ENCODE measurements at places on chromosomes 12 and 14. TPM values are rescaled to one million over a fixed set of nuclear protein-coding genes. Genes with fewer than 3 reads are reported as not detected.

DNA sequence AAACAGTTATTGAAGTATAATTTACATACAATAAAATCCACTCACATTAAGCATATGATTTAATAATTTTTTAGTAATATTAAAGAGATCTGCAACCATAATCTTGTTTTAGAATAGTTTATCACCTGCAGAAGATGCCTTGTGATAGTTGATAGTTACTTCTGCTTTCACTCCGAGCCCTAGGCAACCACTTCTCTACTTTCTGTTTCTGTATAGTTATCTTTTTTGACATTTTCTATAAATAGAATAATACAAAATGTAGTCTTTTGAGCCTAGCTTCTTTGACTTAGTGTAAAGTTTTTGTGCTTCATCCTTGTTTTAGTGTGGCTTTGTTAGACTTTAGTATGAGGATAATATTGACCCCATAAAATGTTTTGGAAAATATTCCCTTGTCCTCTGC, 111.0 kb downstream of the MNAT1 start:
- DNase-seq = no peak

DNA sequence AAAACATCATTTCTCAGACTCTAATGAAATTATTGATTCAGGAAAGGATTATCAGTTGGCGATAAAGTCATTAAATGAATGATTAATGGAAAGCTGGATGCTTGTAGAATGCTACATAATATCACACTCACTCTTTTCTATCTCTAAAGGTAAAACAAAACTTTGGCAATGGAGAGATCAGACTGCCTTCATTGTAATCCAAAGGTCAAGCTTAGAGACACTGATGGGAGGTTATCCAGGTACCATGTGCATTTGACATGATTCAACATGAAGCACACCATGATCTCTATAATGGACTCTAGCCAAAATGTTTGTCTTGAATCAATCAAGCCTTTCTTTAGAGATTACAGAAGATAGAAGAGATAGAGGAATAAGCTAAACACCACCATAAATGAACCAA, 110.1 kb upstream of the USP44 start:
- DNase-seq = no peak

PHETA1 gene
- 3.6 TPM for total RNA-seq

- DNase-seq = no peak
Observed at GRCh38 chr12:4448943-4449850, 3.6 kb upstream of the FGF6 start.

GRIP1 gene
- total RNA-seq = 12.5 TPM

BEST3 gene
- total RNA-seq = not detected

- DNase-seq = no peak
Observed at GRCh38 chr12:54708826-54709225, 60.7 kb upstream of the DCD start.

- no peak for DNase-seq
Observed at GRCh38 chr12:2739832-2740641, 54.7 kb upstream of the FKBP4 start.

HSPB8 gene
- 448 TPM for total RNA-seq

C12orf56 gene
- not detected for total RNA-seq

RNF34 gene
- 52.4 TPM for total RNA-seq

CLEC7A gene
- 11.1 TPM for total RNA-seq

GRCh38 chr14:97446087-97446486, 648.9 kb downstream of the VRK1 start:
- DNase-seq = no peak

DNA sequence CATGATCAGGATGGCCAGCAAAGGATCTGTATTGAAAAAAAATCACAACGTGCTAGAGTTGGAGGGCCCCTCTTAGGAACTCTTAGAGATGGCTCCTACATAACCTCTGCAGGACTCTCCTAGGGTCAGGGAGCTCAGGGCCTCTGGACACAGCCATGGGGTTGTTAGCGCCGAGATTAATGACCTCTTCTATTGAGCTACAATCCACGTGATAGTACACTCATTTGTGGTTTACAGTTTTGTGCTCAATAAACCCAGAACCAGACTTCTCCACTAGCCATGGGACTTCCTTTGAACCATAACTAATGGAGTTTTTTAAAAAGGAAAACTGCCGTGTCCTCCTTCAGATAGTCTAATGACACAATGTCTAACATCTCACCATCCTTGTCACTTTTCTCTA, 29.6 kb upstream of the HDAC7 start:
- no peak for DNase-seq

DNA sequence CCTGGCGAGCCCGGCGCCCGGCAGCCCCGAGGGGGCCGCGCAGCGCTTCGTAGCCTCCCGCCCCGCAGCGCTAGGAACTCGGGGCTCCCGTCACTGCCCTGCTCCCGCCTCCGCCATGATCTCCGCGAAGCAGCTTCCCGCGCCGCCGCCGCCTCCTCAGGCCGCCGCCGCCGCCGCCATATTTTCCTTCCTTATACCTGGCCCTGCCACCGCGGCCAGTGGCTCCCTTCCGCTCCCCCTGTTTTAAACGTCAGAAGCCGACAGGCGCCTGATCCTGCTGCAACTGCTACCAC, 286 bp downstream of the PPP4R3A start:
- DNase-seq = no peak

CCDC91 gene
- total RNA-seq = 85.7 TPM

TSPAN19 gene
- total RNA-seq = not detected

GRCh38 chr12:108477055-108477880, 37.8 kb upstream of the FICD start:
- DNase-seq = no peak

MEG3 gene
- 37.8 TPM for total RNA-seq

DNA sequence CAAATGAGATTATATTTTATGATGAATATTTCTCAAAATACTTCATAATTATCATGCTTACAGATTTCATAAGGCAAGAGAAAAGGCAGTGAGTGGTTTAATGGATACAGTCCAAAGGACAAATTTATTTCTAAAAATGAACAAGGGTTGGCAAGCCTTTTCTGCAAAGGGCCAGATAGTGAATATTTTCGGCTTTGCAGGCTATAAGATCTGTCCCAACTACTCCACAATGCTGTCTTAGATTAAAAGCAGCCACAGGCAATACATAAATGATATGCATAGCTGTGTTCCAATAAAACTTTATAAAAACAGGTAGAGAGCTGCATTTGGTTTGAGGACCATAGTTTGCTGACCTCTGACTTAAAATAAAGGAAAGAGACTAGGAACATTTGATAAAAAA, 42.9 kb upstream of the STK38L start:
- DNase-seq = no peak

- no peak for DNase-seq
Observed at GRCh38 chr12:124321556-124322270, 26.8 kb downstream of the RFLNA start.

DNA sequence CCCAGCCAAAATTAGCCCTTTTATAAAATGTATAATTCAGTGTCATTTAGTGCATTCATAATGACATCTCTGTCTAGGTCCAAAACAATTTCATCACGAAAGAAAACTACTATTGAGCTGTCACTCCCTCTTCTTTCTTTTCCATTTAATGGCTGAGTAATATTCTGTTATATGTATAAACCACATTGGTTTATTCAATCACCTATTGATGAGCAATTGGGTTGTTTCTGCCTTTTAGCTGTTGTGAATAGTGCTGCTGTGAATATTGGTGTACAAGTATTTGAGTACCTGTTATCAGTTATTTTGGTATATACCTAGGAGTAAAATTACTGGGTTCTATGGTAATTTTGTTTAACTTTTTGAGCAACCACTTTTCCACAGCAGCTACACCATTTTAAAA, 7.2 kb downstream of the DNM1L start:
- no peak for DNase-seq

DNA sequence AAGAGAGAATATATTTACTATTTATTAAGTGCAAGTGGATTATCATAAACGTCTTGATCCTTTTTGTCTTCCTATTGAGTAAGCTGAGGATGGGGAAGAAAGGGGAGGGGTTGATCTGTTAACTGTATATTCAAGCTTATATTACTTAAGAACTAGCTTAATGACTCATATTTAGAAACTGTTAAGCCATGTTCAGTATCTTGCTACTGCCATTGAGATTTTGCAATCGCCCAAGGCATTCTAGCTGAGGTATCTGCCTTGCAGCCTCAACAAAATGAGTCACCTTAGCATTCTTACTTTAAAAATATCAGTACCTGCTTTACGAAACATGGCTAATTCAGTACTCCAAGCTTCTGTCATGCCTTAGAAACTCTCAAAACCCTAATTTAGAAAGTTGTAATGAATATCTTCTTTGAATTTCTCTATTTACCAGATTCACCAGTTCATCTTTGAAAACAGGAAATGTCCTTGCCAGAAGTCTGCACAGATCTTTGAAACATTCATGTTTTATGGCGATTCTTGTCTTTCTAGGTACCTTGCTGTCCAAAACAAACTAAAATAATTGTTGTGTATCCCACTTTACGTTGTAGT, 76.1 kb downstream of the ALG10B start:
- no peak for DNase-seq

- DNase-seq = no peak
Observed at GRCh38 chr12:111249018-111249370, 119.9 kb downstream of the PHETA1 start.

DNA sequence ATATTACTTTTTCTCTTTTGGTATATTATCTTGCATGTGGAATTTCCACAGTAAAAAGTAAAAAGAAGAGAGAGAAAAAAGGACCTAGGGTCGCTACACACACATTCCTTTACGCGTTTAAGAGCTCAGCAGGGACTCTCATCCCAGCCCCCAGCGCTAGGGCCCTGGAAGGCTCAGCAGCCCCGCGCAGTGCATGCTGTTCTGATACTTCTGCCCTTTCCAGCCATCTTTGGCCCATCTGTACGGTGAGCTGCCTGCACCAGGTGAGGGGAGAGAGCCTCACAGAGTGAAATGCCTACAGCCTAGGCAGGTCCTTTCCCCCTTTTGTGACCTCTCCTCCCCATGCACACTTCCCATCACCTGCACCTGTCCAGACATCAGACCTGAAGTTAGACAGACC, 1.6 kb upstream of the LTBR start:
- DNase-seq = no peak

- no peak for DNase-seq
Observed at GRCh38 chr14:24659916-24660570, 26.1 kb upstream of the GZMB start.

RDH5 gene
- total RNA-seq = 30.7 TPM

GRCh38 chr12:42705863-42706262, 116.3 kb upstream of the PRICKLE1 start:
- peak; percentile 93 for DNase-seq

DNA sequence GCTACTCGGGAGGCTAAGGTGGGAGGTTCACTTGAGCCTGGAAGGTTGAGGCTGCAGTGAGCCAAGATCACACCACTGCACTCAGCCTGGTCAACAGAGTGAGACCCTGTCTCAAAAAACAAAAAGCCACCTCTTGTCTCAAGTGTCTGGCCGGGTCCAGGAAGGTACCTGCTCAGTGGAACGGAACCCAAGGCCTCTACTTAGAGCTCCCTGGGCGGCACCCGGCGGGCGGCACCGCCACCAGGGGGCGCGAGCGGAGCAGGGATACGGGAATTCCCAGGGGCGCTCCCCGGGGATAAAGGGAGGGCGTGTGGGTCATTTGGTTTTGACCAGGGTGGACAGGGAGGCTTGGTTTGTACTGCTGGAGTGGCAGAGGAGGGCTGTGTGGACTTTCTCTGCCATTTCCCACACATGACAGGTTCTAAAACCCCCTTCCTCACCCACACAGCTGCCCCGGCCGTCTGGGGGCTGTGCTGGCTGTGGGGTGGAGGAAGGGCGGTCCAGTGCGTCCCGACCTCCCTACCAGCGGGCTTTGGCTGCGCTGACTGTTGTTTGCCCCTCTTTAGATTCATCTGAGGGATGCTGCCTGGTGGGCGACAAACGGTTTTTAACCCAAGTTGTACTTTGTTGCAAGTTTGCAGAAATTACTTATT, 91.4 kb downstream of the SETD3 start:
- no peak for DNase-seq

TMED8 gene
- 13.6 TPM for total RNA-seq

GRCh38 chr14:36784541-36784940, 122.9 kb downstream of the PAX9 start:
- DNase-seq = no peak

DNA sequence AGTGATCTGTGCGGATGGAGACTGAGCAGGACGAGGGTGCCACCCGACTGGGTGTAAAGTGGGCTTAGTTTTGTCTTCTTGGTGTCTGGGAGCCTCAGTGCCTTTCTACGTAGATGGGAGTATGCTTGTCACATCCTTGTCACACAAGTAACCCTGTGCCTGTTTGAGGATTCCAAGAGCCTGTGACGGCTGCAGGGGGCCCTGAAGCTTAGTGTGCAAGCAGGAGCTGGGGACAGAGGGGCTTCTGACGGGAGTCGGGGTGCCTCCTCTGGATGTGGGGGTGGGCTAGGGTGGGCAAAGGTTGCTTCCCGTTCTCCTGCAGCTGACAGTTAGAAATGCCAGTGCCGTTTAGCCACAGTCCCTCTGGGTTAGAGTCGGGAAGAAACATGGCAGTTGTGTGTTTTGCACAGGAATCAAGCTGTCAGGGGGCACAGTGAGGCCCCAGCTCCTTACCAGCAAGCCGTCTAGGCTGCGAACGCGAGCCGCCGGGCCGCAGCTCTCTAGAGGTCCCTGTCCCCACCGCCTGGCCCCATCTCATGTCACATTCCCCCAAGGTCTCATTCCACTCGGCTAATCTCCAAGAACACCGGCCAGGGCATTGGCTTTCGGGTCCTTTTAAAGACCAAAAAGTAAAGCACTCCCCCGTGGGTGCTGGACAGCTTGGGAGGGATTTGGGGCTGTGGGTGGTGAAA, 7.0 kb downstream of the RTL1 start:
- peak; percentile 45 for DNase-seq

- DNase-seq = no peak
Observed at GRCh38 chr12:42792265-42792664, 202.7 kb upstream of the PRICKLE1 start.

- peak; percentile 79 for DNase-seq
Observed at GRCh38 chr12:110743571-110744093, 941 bp upstream of the PPP1CC start.

BHLHE41 gene
- 5.7 TPM for total RNA-seq

DNA sequence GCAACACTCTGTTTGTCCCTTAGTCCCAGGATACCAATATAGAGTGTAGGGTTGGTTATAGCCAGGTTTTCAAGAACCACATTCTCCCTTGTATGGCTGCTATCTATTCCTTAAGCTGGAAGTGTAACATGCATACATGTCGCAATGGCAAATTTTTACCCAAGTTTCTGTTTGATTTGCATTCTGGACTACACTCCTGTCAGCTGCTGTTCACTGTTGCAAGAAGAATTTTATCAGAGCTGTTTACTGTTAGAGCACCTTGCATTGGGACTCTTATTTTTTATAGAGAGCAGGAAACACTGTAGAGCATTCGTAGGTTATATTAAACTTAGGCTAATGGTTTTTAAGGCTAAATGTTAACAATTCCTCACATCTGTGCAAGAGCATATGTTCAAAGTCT, 376.0 kb upstream of the LRFN5 start:
- no peak for DNase-seq

- DNase-seq = no peak
Observed at GRCh38 chr14:75835156-75835725, 146.6 kb downstream of the TGFB3 start.

LPAR5 gene
- total RNA-seq = 0.27 TPM

Measured in sigmoid colon (tissue), 7 donors.